ENCODE measurements at places on chromosomes 1 and 21.

DNA sequence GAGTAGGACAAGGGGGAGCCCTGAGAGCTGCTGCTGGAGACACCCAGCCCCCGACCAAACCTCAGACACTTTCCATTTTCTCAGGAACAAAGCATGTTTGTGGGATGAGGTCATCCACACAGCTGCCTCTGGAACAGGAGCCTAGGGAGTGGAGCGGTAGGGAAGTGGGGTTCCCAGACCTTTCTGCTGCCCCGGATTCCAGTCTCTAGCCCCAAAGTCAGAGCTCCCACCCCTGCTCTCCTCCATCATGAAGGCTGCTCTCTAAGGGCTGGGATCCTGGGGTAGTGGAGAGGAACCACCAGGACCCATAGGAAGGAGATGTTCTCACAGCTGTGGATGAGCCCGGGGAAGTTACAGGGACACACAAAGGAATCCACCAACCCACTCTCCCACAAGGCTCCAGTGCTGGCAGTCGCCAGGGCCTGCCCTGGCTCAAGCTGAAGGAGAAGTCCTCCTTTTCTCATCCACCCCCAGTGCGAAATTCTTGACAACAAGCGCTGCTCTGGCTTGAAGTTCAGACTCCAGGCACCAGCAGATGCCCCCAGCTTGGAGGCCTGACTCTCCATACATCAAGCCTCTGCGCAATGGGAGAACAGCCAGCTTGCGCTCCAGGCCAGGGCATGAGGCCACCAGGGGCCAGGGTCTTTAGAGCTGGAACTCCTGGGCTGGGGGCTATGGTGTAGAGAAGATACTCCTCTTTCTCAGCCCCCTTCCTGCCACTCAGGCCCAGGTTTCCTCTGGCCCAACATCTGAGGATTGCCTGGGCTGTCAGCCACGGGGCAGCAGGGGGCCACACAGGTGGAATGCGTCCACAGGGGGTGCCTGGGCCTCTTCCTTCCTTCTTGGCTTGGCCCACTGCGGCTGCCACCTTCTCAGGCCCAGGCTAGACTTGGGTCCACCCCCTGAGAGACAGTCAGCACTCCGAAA, 4.5 kb downstream of the FHL3 start:
- DNase-seq: no peak

- no peak for DNase-seq
Measured at GRCh38 chr1:181701891-181702290, 218.6 kb downstream of the CACNA1E start.

- no peak for DNase-seq
Measured at GRCh38 chr1:69483246-69483645, 84.5 kb upstream of the LRRC7 start.

DNA sequence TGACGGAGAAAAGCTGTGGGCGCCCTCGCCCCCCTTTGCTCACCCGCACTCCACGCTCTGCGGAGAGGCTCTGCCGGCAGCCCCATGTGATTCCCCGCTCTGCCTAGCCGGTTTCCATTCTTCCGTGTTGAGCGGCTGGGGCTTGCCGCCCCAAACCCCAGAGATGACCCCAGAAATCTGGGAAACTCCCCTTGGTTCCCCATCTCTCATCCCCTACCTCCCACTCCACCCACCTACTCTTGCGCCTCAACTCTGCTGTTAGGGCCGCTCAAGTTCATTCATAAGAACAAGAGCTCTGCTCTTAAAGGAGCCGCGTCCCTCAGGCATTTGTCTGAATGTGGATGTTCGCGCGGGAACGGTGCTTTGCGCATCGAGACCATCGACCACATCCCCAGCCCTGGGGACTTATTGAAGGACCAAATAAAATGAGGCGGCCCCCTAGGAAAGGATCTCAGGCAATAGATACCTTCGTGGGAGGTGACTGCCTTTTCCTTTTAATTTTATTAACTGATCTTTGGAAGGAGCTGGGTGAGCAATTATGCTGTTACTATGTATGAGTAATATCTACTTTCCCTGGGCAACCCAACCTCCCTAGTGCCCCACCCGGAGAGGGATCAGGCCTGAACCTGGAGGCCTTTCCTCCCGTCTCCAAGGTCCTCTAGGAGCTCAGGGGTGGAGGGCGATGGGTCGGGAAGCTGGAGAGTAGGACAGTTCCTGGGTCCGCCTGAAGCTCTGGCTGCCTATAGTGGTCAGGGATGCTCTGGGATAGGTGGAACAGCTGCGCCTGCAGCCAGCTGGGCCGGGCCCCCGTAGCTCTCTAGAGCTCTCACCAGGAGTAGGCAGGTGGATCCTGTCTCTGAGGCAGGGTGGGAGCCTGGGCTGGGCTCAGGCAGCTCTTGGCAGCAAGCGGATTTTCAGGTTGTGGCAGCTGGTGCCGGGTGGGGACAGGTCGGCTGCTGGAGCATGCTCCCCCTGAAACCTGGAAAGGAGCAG, 898 bp downstream of the MFSD2A start:
- DNase-seq: no peak

Data from cortex of kidney (tissue), 1 donor.